Left hindlimb (tissue), 1 donor: ENCODE measurements at places on chromosomes 7 and 10.
A peak's percentile ranks its signal among the peaks of the same experiment; 100 is the strongest.

- DNase-seq, result no peak
Observed at GRCh38 chr10:88039496-88040200, 176.2 kb downstream of the PTEN start.

DNA sequence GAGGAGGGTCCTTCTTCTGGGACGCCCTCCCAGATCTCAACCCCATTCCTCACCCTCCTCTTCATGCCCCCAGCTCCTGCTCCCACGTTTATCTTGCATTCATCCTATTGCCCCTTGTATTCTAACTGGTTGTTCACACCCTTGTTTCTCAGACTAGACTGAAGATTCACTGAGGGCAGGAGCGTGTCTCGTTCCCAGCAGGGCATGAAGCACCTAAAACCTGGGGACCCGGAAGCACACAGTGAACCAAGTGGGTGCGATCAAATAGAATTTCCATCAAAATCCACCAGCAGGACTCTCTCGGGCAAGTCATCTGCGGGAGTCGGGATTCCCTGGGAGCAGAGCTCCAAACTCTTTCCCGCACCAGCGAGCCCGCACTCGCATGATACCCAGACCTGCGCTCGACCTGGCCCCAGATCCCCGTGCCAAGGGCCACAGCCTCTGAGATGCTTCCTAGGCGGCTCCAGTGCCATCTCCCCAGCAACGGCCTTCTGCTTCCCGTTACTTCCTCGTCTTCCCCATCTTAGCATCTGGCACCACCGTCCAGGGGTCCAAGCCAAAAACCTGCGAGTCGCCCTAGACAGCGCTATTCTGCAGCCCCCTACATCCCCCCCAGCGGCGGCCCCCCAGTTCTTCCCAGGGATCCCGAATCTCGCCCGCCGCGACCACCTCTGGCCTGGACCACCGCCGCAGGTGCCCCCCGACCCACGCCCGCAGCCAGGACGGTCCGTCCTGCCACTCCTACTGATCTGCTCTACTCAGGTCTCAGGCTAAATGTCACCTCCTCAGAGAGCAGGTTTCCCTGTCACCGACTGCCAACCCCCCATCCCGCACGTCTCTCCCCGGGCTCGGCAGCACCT, 6.1 kb upstream of the GBX1 start:
- DNase-seq, result no peak

DNA sequence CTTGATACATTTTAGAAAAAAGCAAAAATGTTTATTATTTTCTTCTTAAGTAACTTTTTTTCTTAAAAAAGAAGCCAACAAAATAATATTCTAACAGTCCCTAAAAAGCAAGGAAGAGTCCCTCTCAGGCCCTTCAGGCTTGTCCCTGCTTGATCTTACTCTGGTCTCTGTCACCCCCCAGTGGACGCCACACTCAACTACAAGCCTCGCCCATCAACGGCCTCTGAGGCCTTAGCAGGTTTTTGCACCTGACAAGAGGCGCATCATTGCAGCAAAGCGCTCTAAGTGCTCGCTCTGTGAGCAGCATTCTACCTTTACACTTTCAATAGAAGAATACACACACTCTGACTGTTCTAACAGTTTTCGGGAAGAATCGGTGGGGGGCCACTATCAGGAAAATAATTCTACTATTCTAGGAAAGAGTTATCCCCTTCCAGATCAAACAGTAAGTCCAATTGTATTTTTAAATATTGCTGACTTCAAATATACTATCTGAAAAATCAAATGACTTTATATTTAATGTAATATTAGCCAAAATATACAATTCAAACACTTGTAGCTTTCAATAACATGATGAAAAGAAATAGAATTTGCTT, 139.2 kb downstream of the USP6NL start:
- peak; percentile 61 for DNase-seq

DNA sequence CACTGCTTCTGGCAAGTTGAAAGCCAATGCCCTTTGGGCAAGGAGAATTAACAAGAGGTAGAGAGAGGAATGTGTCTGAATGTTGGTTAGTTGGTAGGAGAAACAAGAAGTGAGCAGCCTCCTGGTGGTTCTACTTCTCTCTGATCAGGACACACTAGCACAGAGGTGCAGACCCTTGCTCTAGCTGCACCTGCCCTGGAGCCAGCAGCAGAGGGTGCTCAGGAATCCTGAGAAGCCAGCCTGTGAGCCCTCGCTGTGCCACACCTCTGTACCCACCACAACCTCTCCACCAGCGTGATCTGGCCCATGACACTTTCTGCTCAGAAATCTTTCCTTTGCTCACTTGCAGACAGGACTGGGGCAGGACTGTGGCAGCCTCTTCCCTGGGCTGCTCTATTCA, 364.7 kb downstream of the RPS24 start:
- DNase-seq, result no peak

- no peak for DNase-seq
Observed at GRCh38 chr7:73642834-73643233, 18.5 kb upstream of the MLXIPL start.

GRCh38 chr10:75530299-75530698, 98.9 kb downstream of the LRMDA start:
- DNase-seq, result no peak

GRCh38 chr10:76085002-76085816, 653.8 kb downstream of the LRMDA start:
- peak; percentile 85 for DNase-seq

DNA sequence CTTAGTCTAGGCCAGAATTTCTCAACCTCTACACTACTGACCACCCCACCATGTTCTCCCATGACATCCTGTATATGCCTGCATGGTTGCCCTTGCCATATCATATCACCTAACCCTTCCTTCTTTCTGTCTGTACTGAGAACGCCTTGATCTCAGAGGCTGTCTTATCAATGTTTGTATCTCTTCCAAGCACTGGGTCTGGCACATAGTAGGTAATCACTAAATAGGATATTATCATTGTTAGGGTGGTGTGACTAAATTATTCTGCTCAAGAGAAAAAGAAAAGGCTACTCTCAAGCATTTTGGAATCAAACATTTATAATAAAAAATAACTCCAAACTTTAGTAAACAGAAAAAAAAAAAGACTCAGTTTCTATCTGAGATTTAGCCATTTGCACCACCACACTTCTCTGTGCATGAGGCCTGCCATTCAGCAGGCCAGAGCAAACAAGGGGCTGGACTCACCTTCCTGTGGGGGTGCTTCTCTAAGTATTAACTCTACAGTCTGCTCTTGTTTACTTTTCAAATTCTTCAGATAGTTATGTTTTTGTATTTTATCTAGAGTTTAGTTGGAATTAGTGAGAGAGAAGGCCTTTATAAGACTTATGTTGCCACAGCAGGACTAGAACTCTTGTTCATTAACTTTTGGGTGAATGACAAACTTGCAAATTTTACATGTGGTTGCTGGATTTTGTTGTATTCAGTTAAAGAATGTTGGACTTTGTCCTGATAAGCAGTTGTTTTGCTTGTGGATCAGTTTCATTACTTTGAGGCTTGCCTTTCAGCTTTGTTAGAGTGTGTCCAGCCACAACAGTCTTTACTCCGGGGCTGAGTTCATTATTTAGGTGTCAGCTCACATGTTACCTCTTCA, 5.4 kb downstream of the AGBL3 start:
- DNase-seq, result no peak

DNA sequence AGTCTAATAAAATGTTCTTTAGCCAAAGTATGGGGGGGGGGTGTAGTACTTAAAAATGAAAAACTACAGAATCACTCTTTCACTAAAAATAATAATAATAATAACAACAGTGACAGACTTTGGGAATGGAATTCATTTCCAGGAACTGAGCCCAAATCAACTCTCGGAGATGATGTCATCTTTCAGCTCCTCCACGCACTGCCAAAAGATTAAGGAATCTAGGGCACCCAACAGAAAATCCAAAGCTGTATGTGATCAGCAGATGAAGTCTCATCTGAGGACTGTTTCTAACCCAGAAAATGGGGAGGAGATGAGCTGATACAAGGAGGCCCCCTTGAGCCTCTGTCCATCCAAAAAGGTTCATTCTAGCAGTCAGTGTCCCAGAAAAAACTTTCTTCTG, 54.5 kb downstream of the GRB10 start:
- DNase-seq, result no peak

DNA sequence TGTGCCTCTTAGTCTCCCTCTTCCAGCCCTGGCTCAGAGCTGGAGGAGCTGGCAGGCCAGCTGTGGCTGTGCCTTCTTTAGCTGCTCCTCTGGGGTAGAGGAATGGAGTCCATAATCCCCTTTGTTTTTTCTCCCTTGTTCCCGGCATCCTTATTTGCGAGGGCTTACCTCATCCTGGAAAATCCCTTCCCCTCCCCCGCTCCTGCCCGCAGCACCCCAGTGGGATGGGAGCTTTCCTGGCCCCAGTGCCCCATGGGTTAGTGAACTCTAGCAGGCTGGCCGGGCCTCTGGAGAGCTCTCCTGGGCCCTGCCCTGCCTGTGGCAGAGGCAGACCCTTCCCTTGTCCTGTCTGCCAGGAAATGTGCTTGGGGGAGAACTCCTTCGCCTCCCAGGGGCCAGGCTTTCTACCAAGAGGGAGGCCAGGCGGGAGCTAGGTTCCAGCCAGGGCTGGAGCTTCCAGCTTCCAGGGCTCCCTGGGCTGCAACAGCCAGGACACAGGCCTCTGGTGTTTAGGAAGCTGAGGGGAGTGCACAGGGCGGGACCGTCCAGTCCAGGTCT, 16.5 kb upstream of the TRIM8 start:
- no peak for DNase-seq

GRCh38 chr7:12646139-12646538, 41.3 kb upstream of the ARL4A start:
- no peak for DNase-seq

- no peak for DNase-seq
Observed at GRCh38 chr7:157637216-157637949, 300.6 kb downstream of the DNAJB6 start.

GRCh38 chr10:63430091-63430998, 35.4 kb downstream of the JMJD1C start:
- no peak for DNase-seq

GRCh38 chr7:105653441-105654005, 72.2 kb upstream of the EFCAB10 start:
- DNase-seq, result no peak

DNA sequence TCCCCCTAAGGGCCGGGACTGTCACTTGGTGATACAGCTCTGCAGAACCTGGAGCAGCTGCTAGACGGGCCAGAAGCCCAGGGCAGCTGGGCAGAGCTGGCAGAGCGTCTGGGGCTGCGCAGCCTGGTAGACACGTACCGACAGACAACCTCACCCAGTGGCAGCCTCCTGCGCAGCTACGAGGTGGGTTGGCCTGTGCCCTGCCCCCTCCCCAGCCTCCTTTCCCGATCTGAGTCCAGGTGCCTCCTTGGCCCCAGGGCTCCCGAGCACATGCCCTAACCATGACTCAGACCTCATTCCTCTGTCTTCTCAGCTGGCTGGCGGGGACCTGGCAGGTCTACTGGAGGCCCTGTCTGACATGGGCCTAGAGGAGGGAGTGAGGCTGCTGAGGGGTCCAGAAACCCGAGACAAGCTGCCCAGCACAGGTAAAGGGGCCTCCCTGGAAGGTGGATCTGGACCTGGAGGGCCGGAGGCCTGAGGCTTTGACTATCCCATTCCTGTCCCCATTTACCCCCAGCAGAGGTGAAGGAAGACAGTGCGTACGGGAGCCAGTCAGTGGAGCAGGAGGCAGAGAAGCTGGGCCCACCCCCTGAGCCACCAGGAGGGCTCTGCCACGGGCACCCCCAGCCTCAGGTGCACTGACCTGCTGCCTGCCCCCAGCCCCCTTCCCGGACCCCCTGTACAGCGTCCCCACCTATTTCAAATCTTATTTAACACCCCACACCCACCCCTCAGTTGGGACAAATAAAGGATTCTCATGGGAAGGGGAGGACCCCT, 6.4 kb downstream of the NFKB2 start:
- DNase-seq, result no peak

- no peak for DNase-seq
Observed at GRCh38 chr7:8058852-8059251, 90.3 kb downstream of the GLCCI1 start.

GRCh38 chr10:70280099-70280498, 3.7 kb downstream of the NPFFR1 start:
- DNase-seq, result no peak

DNA sequence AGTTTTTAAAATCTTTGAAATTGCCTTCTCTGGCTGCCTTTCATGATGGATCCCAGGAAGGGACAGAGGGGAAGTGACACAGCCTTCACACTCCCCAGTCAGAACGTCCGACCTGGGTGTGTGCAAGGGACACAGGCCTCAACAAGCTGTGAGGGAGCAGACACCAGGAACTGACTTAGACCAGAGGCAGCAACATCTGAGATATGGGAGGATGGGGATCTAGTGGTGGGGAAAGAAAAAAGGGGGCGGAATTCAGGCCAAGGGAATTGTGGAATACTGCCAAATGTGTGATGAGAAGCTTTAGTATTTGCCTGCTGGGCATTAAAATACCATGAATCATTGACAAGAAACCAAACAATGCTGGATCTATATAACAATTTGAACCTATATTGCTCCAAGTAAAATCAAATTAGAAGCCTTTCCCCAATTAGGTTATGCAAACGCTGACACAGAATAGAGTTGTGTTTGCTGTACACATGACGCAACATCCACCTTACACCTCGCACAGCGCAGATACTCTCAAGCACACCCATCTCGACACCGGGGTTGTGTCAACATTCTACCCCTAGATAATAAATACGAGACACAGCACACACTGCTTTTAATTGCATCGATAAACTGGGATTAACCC, 17.2 kb upstream of the MNX1 start:
- DNase-seq, result no peak
